ENCODE measurements at places on chromosomes 6 and 20.

- DNase-seq = no peak
Observed at GRCh38 chr6:118685823-118686449, 34.5 kb upstream of the CEP85L start.

- no peak for DNase-seq
Observed at GRCh38 chr20:1171461-1172093, 13.2 kb downstream of the TMEM74B start.

GRCh38 chr6:134229520-134229919 lies 88.4 kb downstream of the SGK1 start:
- no peak for DNase-seq

DNA sequence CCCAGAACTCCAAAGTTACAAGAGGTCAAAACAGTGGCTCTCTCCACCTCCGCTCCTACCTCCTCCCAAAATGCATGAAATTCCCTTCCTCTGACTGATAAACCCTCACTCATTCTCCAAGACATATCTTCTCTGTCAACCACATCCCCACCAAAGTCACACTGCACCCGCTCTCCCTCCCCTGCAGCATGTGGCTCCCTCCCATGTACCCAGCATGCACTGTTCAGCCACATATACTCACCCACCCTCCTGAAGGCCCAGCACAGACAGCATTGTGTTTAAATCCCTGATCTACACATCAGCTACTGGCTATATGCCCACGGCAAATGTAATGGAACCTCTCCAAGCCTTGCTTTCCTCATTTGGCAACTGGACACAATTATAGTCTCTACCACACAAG lies 5.5 kb upstream of the POU5F1 start:
- no peak for DNase-seq

DNA sequence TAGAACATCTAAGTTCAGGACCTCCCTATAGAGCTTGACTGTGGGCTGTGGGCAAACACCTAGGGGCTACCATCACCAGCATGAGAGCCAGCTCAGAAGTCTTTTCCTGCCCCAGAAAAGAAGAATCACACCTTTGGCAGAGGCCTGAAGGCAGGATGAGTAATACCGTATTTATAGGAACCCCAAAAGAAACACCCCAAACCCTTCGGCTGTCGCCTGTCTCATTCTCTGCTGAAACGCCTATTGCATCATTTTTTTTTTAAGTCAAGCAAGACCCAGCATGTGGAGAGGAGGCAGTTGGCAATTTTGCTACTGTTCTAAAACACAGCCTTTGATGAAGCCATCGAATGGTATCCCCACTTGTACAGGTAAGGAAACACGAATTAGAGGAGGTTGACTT lies 436.4 kb downstream of the TFAP2A start:
- DNase-seq = no peak

GRCh38 chr6:19781269-19781668 lies 55.9 kb upstream of the ID4 start:
- no peak for DNase-seq

DNA sequence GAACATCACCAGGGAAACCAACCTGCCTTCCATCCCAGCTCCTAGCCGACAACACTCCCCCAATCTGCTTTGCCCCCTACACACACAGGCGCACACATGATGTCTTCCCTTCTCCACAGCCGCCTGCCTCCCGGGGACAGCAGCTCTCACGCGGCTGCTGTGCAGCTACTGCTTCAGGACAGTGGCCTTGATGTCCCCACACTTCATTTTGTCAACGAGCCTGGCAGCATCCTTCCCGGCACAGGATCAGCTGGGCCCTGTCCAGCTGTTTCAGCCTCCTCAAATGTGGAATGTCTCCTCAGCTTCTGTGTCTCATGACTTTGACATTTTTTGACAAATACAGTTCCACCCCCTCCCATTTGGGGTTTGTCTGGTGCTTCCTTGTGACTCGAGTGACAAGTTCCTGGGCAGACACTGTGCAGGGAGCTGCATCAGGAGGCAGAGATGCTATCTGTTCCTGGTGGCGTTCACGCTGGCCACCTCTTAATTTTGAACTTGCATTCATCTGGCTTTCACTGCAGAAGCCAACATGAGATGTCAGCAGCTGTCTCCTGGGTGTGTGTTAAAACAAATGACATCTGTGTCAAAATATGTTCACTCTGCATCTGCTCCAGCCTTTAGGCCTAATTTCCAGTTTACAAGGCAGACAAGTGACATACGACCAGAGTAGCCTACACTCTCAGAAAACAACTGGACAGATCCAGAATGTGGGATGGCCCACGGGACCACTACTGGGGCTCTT lies 57.2 kb downstream of the GINS1 start:
- no peak for DNase-seq

DNA sequence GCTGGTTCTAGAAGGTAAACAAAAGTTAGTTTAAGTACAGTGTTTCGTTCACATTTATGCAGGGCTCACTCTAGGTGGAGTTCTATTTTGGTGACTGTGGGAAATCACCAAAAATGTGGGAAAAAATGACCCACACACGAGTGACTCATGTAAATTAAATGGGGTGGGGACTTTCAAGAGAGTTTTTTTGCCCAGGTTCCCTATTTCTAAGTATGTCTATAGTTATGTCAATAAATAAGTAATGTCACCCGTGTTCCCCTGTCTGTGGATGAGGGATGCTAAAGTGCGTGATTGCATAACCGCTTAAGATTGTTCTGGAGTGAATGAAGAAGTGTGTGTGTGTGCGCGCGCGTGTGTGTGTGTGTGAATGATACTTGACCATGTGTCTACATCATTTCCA lies 69.1 kb downstream of the MYB start:
- no peak for DNase-seq

- no peak for DNase-seq
Observed at GRCh38 chr6:69584913-69585729, 211.7 kb downstream of the LMBRD1 start.

DNA sequence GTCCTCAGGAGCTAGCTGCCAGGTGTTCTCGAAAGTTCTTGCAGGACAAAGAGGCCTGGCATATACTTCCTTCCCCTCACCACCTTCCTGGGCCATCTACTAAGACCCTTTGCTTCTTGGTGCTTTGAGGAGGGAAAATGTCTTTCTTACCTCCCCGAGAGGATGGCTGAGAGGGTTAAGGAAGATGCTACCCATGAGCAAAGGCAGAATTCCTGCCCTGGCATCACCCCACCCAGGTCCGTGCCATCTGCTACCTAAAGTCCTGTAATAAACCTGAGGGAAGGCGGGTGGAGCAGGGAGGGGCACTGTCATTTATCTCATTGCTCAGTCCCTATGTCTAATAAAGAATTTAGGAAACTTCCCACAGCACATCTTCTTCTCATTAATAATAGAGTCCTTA lies 16.2 kb downstream of the GFOD1 start:
- DNase-seq = no peak

DNA sequence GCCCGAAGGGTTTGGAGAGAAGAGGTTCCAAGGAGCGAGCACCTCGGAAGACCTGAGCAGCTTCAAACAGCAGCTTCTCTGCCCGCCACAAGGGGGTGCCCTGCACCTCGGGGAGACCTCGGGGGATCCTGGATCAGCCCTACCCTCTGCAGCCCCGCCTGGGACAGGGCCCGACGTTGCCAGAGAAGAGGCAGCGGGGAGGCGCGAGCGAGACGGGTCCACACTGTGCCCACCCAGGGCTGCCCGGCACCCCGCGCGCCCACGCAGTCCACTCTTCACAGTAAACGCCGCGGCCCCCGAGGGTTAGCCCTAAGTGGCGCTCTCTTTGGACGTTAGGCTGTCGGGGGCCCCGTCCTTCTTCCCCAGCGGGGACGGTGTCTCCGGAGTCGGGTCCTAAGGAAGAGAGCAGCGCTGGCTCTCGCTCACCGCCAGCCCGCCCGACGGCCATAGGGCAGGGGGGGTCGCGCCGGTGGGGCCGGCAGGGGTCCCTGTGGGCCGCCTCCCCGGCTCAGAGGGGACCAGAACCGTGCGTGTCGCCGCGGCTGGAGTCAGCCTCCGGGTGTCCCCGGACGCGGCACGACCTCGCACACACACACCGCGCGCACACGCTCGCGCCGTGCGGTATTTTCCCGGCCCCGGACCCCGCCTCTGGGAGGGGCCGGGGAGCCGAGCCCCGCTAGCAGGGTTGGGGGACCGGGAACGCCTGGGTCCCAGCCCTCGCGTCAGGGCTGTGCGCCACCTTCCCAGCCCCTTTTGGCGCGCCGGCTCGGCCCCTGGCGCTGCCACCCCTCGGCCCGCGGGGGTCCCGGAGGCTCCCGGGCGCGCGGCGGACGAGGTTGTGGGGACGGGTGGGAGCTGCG lies 929 bp downstream of the CDH22 start:
- peak; percentile 11 for DNase-seq

DNA sequence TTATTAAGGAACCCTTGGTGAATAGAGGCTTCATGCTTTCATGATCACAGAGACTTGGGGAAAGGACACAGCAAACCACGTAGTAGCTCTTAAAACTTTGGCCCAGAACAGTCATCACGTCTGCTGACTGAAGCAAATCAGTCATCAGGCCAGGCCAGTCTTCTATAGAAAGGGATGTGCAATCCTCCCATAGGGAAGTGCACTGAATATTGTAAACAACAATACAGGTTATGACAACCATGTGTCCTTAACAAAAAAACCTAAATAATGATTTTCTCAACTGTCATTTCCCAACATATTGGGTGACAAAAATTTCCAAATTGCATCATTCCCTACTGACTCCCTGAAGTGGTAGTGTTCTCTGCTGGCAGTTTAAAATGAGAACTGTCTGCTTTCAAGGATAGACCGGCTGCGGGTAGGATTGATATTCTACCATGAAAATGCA lies 388.2 kb upstream of the CITED2 start:
- no peak for DNase-seq

GRCh38 chr20:40895182-40895581 lies 133.4 kb upstream of the TOP1 start:
- no peak for DNase-seq

GRCh38 chr6:117168296-117169063 lies 96.9 kb upstream of the VGLL2 start:
- DNase-seq = no peak

GRCh38 chr20:19275630-19276071 lies 63.2 kb downstream of the SLC24A3 start:
- peak; percentile 63 for DNase-seq

DNA sequence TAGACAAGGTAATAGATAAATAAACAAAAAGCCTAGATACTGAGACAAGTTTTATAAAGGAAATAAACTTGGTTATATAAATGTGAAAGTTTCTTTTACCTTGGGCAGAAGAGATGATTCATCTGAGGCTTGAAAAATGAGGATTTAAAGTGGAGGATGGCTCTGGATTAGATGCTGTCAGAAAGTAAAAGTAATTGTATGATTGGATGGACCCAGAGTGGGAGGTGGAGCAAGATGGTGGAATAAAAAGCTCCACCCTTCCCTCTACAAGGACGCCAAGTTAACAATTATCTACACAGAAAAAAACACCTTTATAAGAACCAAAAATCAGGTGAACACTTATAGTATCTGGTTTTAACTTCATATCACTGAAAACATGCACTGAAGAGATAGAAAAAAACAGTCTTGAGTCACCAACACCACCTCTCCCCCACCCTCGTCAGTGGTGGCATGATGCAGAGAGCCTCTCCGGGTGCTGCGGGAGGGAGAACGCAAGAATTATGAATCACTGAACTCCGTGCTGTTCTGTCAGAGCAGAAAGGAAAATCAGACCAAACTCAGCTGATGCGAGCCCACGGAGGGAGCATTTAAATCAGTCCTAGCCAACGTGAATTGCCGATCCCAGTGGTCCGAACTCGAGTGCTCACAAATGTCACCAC lies 84.7 kb upstream of the GJE1 start:
- DNase-seq = no peak

GRCh38 chr20:62405981-62406513 lies 1.0 kb downstream of the CABLES2 start:
- DNase-seq = no peak

All from midbrain (tissue), 1 donor.